ENCODE measurements at places on chromosomes 1 and 21.

- no peak for DNase-seq
Observed at GRCh38 chr1:104768466-104768865, 1018.8 kb downstream of the AMY1C start.

GRCh38 chr21:15159382-15160020, 94.7 kb upstream of the NRIP1 start:
- DNase-seq, result no peak

GRCh38 chr1:231419147-231419546, 2.9 kb downstream of the EGLN1 start:
- DNase-seq, result no peak

DNA sequence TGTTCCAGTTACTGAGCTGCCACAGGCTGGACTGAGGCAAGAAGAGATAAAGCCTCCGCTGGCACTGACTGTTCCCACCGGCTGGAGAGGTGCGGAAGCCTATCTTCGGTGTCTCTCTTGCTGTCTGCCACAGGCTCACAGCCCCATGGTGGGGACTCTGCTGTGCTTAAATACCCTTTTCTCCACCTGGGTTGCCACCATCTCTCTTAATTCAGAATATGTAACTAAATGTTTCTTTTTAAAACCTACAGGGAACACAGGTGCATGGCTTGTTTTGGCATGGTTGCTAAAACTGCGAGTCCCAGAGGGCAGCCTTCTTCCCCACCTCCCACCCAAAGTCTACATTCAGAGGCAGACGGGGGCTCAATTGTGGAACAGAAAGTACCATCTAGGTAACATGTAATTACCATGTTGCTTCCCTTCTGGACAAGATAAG, 8.1 kb upstream of the LBR start:
- no peak for DNase-seq

GRCh38 chr1:112505878-112506277, 2.9 kb upstream of the WNT2B start:
- no peak for DNase-seq

- DNase-seq, result no peak
Observed at GRCh38 chr1:244749230-244750016, 86.0 kb upstream of the COX20 start.

All from activated naive CD4-positive, alpha-beta T cell (primary cell).